ENCODE measurements at places on chromosomes 13 and 19. TPM values are rescaled to one million over a fixed set of nuclear protein-coding genes. Genes with fewer than 3 reads are reported as not detected.

DNA sequence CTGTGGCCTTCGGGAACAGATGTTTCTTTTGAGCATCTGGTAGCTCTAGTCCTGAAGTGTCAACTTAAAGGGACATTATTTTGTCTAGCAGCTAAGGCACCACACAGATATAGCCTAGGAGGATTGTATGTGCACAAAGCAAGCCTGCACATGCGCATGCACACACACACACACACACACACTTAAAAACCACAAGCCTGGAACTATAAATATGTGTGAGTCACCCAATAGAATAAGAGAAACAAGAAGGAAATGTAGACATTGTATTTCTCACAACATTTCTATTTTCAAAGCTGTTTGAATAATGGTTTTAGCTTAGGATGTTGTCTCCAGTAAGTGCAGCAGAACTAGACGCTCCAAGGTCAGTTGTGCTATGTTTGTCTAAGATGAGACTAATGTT, 516.5 kb downstream of the SUCLA2 start:
- DNase-seq: no peak

DNA sequence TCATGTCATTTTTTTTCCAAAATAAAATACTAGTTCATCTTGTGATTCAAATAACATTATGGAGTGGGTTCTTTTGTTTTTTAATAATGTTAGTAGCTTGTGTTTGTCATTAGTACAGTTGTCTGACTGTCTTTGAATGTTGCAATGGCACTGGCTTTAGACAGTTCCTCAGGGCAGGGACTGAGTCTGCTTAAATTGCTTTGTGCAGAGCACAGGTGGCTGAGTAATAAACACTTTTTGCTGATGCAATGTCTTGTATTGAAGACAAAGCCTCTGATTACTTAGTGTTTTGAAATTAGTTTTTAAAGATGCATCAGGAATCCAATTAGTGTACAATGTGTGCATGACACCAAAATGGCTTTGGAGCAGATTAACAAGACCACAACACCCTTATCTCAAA, 88.7 kb upstream of the PCDH9 start:
- no peak for DNase-seq

DNA sequence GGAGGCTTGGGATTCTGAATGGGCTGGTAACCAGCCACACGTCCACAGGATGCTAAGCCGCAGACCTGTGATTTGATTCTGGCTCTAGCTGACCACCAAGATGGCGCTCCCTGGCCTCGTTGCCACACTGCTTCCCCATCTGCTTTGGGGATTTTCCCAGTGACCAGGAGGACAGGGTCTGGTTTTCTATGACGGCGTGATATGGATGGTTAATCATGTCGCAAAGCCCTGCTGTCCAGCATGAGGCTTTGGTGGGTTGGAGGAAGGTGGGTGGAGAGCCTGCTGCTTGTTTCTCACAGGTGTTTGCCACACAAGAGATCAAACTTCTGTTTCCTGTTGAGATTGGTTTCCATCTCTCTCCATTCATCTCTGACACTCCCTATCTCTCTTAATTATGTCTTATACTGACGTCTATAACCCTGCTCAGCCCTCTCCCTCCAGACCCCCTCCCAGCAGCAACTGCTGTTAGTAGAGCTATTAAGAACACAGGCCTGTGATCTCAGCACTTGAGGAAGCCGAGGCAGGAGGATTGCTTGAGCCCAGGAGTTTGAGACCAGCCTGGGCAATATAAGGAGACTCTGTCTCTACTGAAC, 102.7 kb downstream of the SIPA1L3 start:
- no peak for DNase-seq

DNA sequence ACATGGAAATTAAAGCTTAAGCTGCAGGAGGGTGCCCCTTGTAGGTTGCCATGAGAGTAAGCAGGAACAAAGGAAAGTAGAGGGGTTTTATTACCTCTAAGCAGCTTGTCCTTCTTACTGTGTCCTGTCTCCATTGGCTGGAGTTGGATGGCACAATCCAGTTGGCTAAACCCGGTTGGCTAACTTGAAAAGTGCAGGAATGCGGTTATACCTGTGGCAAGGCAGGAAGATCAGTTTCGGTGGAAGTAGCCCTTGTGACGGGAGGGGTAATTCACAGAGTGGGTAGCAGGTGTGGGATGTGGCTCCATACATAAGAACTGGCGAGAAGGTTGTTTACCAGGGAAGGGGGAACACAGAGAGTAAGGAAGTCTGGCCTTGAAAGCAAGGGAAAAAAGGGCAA, 3.2 kb downstream of the ZNF726 start:
- DNase-seq: peak; percentile 2

DNA sequence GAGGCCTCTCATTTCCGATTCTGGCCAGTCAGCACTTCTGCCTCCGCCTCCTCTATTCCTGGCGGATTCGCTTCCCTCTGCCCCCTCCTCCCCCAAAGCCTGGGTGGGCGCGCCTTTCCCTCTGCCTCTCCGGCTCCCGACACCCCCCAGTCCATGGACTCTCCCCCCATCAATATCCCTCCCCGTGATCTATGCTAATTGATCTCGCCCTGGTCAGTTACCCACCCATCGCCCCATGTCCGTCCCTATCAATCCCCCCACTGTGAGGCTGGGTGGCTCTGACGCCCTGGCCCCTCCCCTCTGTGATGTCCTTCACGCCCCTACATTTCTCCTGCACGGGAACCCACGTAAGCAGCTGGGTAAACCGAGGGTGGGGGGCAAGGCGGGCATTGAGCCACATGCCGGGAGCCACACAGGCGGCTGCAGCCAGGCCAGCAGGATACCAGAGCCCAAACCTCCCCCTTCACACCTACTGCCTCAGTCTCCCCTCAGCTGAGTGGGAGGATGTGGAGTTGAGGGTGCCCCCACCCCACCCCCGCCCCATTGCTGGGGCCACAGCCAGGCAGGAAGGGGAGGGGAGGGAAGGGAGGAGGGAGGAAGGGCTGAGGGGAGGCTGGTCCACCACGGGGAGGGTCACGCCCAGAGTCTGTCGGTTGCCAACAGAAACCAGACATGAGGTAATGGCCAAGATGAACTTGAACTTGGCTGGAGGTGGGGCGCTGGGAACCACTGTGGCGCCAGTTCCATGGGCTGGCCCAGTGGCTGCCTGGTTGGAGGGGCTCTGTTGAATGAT, 21.0 kb downstream of the SMIM24 start:
- DNase-seq: peak; percentile 82

GRCh38 chr19:1507192-1507660, 5.6 kb downstream of the ADAMTSL5 start:
- DNase-seq: no peak

GRCh38 chr19:13861392-13861713, 15.6 kb upstream of the NANOS3 start:
- no peak for DNase-seq

- DNase-seq: no peak
Observed at GRCh38 chr19:30879736-30880135, 469.5 kb downstream of the TSHZ3 start.

GRCh38 chr13:37959284-37959683, 89.7 kb upstream of the TRPC4 start:
- no peak for DNase-seq

- no peak for DNase-seq
Observed at GRCh38 chr13:67045357-67045756, 184.8 kb downstream of the PCDH9 start.

- DNase-seq: no peak
Observed at GRCh38 chr13:93328943-93329342, 102.3 kb downstream of the GPC6 start.

GRCh38 chr19:51324167-51324481, 12.7 kb downstream of the IGLON5 start:
- no peak for DNase-seq

- DNase-seq: no peak
Observed at GRCh38 chr13:91647361-91647990, 249.1 kb downstream of the GPC5 start.

Gene PTGIR
- total RNA-seq: 0.48 TPM

Gene ZNF99
- under 0.01 TPM for total RNA-seq

Gene RNF126
- 107 TPM for total RNA-seq

Gene OVOL3
- total RNA-seq: not detected

Gene RAB3A
- total RNA-seq: 0.38 TPM

Gene MEF2B
- 0.13 TPM for total RNA-seq
